Central memory CD8-positive, alpha-beta T cell (primary cell): ENCODE measurements at places on chromosomes 7 and 10.

GRCh38 chr10:74238516-74238915 is 87.5 kb downstream of the ADK start:
- no peak overlapping the region for H3K27ac ChIP-seq
- no peaks in the 10 kb centered on the region for H3K36me3 ChIP-seq
- no peaks in the 10 kb centered on the region for H3K27me3 ChIP-seq
- no peak for DNase-seq
- H3K4me3 ChIP-seq: no peak overlapping the region
- H3K4me1 ChIP-seq: peaks cover 10% of the 10 kb centered on the region

DNA sequence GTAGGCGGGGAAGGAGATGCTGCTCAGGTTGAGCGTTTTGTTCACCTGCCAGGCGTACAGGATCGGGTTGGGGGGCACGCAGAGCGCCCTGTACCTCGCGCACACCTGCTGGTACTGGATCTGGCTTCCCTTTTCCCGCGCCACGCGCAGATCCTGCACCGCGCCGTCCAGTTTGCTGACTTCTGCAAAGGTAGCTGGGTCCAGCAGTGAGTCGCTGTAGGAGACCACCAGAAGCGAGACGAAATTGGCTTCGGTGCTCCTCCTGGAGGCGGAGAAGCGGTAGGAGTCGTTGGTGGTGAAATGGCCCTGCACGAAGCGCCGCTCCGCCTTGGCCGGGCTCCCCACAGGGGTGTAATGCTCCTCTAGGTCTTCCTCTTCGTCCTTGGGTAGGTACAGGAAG is 90.7 kb upstream of the RAB18 start:
- H3K4me3 ChIP-seq: no peak overlapping the region
- no peaks in the 10 kb centered on the region for H3K4me1 ChIP-seq
- DNase-seq: no peak
- H3K36me3 ChIP-seq: no peaks in the 10 kb centered on the region
- peaks cover 40% of the 10 kb centered on the region for H3K27me3 ChIP-seq

DNA sequence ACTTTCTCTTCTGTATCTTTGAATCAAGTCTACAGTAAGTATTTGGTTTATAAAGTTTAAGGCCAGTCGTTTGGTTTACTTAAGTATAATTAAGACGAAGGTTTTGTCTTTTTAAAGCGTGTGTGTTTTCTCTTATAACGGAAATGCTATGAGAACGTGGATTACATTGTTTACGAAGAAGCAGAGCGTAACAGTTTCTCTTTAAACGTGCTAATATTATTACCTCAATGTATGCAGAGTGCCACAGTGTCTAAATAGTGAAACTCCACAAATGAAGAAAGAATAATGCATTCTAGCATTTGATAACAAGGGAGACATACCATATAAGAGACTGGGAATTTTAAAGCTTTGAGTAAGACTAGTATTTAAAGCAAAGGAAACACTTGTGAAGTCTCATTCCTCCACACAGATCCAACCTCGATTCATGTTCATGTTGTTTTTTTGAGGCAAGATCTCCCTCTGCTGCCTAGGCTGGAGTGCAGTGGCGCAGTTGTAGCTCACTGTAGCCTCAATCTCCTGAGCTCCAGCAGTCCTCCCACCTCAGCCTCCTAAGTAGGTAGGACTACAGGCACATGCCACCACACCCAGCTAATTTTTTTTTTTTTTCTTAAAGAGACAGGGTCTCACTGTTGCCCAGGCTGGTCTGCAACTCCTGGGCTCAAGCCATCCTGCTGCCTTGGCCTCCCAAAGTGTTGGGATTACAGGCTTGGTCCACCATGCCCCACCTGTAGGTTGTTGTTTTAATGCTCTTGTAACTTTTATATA is 75.1 kb downstream of the ANKRD61 start:
- peak overlapping the region; percentile 88 for H3K4me3 ChIP-seq
- peak overlapping the region; percentile 92 for H3K27ac ChIP-seq
- no peak for DNase-seq
- peaks cover 31% of the 10 kb centered on the region for H3K36me3 ChIP-seq
- H3K27me3 ChIP-seq: no peaks in the 10 kb centered on the region

DNA sequence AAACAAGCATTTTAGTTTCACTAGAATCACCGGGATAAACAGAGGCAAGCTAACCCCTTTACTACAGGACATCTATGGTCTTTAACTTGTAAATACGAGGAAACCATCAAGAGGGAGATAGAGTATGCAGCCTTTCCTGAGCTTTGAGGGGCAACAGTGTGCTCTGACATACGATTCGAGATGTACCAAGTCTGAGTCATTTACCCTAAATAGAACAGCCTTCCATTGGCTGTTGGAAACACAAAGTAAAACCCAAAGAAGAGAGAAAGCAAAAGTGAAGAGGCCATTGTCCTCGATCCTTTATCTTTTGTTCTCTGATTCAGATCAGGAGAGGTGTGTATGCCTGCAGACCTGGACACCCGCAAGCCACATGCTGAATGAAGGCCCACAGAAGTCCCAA is 289.5 kb downstream of the KCNMA1 start:
- H3K4me3 ChIP-seq: no peak overlapping the region
- DNase-seq: no peak
- H3K4me1 ChIP-seq: no peaks in the 10 kb centered on the region
- no peaks in the 10 kb centered on the region for H3K36me3 ChIP-seq
- no peak overlapping the region for H3K27ac ChIP-seq

GRCh38 chr10:29681676-29682448 is 47.1 kb upstream of the SVIL start:
- peak overlapping the region; percentile 89 for H3K27ac ChIP-seq
- H3K36me3 ChIP-seq: peaks cover 7% of the 10 kb centered on the region
- no peaks in the 10 kb centered on the region for H3K27me3 ChIP-seq

- peak overlapping the region; percentile 96 for H3K4me3 ChIP-seq
- peaks cover 13% of the 10 kb centered on the region for H3K36me3 ChIP-seq
- DNase-seq: no peak
- no peaks in the 10 kb centered on the region for H3K27me3 ChIP-seq
- H3K27ac ChIP-seq: no peak overlapping the region
Observed at GRCh38 chr10:99432047-99432446, 1.6 kb upstream of the GOT1 start.

DNA sequence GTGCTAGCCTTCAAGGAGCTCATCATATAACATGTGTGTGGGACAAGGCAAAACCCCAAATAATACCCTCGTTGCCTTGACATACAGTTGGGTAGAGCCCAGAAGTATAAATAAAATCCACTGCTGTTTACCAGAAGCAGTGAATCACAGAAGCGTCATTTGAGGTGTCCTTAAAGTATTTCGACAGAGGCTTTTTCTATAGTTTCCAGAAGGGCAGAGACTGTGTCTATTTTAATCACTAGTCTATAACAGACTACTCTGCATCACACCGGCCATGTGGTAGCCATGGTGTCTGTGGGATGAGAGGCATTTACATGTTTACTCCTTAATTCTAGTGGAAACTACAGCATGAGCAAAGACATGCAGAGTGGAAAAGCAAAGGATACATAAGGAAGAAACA is 131.3 kb downstream of the CTTNBP2 start:
- no peaks in the 10 kb centered on the region for H3K36me3 ChIP-seq
- no peak overlapping the region for H3K27ac ChIP-seq
- DNase-seq: no peak
- no peaks in the 10 kb centered on the region for H3K4me1 ChIP-seq
- no peak overlapping the region for H3K4me3 ChIP-seq

DNA sequence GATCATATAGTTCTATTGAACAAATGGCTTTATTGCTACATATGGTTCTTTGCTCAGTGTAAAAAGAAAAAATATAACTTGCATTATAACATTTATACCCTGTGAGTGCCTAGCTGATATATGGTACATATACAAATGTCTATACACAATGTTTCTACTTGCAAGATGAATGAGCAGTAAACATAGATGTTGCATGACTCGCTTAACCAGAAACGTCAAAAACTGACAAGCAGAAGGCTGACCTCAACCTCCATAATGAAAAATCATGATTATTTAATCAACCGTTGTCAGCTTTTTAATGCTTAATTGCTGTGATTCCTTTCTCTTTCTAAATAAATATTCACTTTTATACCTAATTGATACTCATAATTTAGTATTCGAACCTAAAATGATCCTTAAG is 183.3 kb downstream of the PTN start:
- H3K27me3 ChIP-seq: no peaks in the 10 kb centered on the region
- no peak for DNase-seq
- no peak overlapping the region for H3K27ac ChIP-seq
- no peaks in the 10 kb centered on the region for H3K36me3 ChIP-seq

- no peak overlapping the region for H3K27ac ChIP-seq
- H3K4me1 ChIP-seq: no peaks in the 10 kb centered on the region
- DNase-seq: no peak
Observed at GRCh38 chr10:77653210-77653609, 15.6 kb upstream of the KCNMA1 start.

DNA sequence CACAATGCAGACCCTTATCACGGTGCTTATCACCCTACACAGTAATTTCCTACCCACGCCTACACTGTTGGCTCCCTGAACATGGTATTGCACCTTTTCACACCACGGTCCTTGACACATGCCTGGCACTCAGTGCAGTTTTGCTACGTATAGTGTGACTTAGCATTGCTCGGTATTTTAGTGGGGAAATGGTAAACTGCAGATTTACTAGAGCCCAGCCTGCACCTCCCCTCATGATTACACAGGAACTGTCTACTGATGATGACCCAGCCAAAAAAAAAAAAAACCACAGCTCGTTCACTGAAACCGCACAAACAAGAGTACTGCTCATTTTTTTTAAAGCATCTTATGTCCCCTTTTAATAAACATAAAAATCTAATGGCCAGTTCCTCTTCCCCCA is 124.2 kb upstream of the ZNF746 start:
- DNase-seq: no peak
- H3K4me3 ChIP-seq: peak overlapping the region; percentile 98
- peaks cover 51% of the 10 kb centered on the region for H3K36me3 ChIP-seq
- H3K27me3 ChIP-seq: peaks cover 6% of the 10 kb centered on the region

GRCh38 chr7:102255501-102255900 is 31.2 kb upstream of the SH2B2 start:
- no peak overlapping the region for H3K27ac ChIP-seq
- H3K4me1 ChIP-seq: no peaks in the 10 kb centered on the region
- H3K36me3 ChIP-seq: peaks cover 4% of the 10 kb centered on the region
- no peak overlapping the region for H3K4me3 ChIP-seq

- no peaks in the 10 kb centered on the region for H3K36me3 ChIP-seq
- no peak overlapping the region for H3K27ac ChIP-seq
- DNase-seq: no peak
- H3K27me3 ChIP-seq: peaks cover 30% of the 10 kb centered on the region
- H3K4me3 ChIP-seq: no peak overlapping the region
Observed at GRCh38 chr7:54995610-54996363, 23.0 kb upstream of the EGFR start.

DNA sequence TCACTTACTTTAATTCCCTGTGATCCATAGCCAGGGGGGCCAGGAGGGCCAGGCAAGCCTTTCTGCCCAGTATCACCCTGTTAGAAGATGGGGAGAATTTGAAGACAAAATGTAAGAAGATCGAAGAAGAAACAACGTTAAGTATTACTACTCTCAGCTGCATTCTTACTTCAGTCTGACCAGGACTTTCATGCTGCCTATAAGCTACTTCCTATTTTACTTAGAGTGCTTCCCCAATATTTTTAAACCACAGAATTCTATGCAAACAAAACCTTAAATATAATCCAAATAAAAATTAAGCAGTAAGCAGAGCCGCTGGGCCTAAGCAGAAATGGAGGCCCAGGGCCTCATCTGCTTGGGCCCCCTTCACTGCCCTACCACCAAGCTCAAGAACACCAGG is 117.8 kb downstream of the COL28A1 start:
- H3K4me1 ChIP-seq: peaks cover 23% of the 10 kb centered on the region
- H3K36me3 ChIP-seq: no peaks in the 10 kb centered on the region
- H3K4me3 ChIP-seq: no peak overlapping the region
- no peak for DNase-seq
- no peak overlapping the region for H3K27ac ChIP-seq
- H3K27me3 ChIP-seq: no peaks in the 10 kb centered on the region

GRCh38 chr7:128781851-128782250 is 6.3 kb upstream of the OPN1SW start:
- no peak overlapping the region for H3K27ac ChIP-seq
- H3K27me3 ChIP-seq: no peaks in the 10 kb centered on the region
- no peaks in the 10 kb centered on the region for H3K4me1 ChIP-seq
- H3K4me3 ChIP-seq: no peak overlapping the region
- no peaks in the 10 kb centered on the region for H3K36me3 ChIP-seq

- H3K4me1 ChIP-seq: peaks cover 22% of the 10 kb centered on the region
- no peak overlapping the region for H3K27ac ChIP-seq
- H3K36me3 ChIP-seq: peaks cover 2% of the 10 kb centered on the region
- H3K4me3 ChIP-seq: no peak overlapping the region
- no peaks in the 10 kb centered on the region for H3K27me3 ChIP-seq
- DNase-seq: no peak
Observed at GRCh38 chr7:77684030-77684429, 12.2 kb upstream of the RSBN1L start.

DNA sequence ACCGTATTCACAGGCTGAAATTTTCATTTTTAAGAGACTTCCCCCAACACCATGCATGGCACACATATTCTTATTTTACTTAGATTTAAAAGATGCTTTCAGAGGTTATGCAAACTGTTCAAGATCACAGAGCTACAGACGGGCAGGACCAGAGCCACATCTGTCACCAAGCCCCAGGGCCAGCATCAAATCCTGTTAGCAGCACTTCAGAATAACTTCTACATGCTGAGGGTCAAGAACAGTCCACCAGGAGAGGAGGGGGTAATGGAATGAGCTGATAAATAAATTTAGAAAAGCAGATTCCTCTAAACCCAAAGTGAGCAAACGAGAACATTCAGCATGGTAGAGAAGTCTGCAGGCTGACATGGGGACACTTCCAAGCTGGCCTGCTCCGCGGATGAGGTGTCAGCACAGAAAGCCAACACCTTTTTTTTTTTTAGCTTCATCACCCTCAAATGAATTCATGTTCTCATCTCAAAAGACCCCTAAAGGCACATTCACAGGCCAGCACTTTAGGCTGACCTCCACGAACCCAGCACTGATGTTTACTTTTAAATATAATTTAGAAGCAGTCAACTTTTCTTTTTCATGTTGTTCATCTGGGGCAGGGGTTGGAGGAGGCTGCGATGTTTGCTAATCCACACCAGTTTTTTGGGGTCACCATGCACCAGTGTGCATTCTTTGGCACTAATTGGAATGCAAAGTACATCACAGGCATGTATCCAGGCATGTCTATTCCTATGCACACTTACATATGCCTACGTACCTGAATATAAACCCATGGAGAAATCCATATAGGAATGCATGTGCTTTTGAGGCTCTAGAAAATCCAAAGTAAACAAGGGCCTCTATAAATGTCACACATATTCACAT is 249.0 kb downstream of the TNS3 start:
- no peaks in the 10 kb centered on the region for H3K36me3 ChIP-seq
- H3K4me1 ChIP-seq: no peaks in the 10 kb centered on the region
- H3K27ac ChIP-seq: no peak overlapping the region
- no peak for DNase-seq

DNA sequence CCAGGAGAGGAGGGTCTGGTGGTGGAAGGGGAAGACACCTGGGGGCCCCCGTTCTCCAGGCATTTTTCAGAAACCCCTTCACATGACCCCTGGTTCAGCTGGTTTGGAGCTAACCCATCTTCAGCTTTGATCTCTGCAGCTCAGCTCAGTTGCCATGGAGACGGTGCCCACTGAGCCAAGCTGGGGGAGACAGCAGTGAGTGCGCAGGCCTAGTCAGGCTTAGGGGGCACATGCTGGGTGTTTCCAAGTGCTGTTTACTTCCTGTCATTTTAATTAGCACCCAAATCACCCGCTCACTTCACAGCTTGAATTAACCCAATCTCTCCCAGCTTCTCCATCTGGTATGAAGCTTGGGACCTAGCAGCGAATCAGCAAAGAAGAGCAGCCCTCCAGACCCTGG is 9.0 kb downstream of the SPOCK2 start:
- H3K27me3 ChIP-seq: no peaks in the 10 kb centered on the region
- peaks cover 69% of the 10 kb centered on the region for H3K36me3 ChIP-seq
- peak overlapping the region; percentile 90 for H3K27ac ChIP-seq
